ENCODE measurements at places on chromosomes 6 and 20. TPM values are rescaled to one million over a fixed set of nuclear protein-coding genes. Genes with fewer than 3 reads are reported as not detected.

The TMC2 gene
- not detected for total RNA-seq

The PGC gene
- 48.8 TPM for total RNA-seq

The TPMT gene
- 4.6 TPM for total RNA-seq

The TTK gene
- total RNA-seq, result not detected

DNA sequence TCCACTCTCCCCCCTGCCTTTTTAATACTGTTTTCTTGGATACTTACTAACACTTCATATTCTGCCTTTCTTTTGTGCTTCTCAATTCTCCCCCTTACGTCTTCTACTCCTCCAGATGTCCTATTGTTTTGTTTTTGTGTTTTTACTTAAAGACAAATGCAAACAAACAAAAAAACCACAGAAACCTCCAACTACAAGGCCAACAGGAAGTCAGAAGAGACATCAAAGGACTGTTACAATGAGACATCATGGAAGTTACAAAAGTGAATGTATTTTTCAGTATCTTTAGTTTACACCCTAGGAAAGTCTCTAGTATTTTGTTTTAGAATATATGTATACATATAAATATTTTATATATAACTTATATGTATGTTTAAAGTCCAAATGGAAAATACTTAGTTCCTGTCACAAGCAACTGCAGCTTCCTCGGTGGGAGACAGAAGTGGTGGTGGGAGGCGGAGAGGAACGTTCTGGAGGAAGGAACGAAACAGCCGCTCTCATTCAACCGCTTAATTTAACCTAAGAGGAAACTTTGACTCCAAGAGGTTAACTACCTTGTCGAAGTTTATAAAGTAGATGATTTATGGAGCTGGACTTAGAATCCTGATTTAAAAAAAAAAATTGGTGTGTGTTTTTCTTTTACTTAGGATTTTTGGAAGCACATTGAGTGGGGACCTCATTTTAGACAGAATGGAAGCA is 168.9 kb upstream of the PDE10A start:
- H3K27me3 ChIP-seq, result no peaks in the 10 kb centered on the region
- no peak overlapping the region for H3K27ac ChIP-seq
- DNase-seq, result no peak
- H3K4me3 ChIP-seq, result no peak overlapping the region
- peaks cover 28% of the 10 kb centered on the region for H3K4me1 ChIP-seq

DNA sequence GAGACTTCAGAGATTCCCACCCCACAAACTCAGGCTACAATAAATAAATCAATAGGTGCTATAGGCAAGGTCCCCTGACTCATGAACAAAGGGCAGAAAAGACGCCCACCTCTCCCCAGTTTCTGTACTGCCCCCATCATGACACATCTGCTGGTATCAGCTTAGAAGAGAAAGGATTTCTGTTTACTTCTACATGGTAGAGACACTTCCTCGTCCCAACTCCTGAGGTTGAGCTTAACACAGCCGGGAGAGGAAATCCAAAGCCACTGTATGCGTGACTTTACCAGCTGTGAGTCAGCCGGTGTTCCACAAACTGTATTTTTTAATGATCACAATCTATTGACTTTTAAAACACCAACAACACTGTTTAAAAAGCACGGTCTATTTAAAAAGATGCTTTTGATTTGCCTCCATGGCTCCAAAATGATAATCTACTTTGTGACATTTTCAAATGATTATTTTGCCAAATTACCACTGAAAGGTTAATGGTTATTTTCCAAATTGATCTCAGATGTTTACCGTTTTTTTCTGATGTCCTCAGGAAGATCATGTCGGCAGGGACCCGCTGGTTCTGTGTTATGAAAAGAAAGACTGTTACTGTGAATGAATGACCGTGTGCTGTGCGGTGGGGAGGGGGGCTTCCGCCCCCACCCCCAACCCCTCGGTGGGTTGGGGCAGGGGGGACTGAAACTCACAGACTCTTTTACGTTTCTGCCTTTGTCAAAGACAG is 72.5 kb downstream of the ATP9A start:
- H3K4me3 ChIP-seq, result no peak overlapping the region
- H3K27me3 ChIP-seq, result no peaks in the 10 kb centered on the region
- peaks cover 16% of the 10 kb centered on the region for H3K4me1 ChIP-seq
- H3K27ac ChIP-seq, result no peak overlapping the region

GRCh38 chr20:58623579-58624473 is 27.3 kb upstream of the STX16 start:
- H3K27ac ChIP-seq, result no peak overlapping the region
- peak; percentile 26 for DNase-seq
- no peak overlapping the region for H3K4me3 ChIP-seq
- H3K27me3 ChIP-seq, result no peaks in the 10 kb centered on the region
- no peaks in the 10 kb centered on the region for H3K4me1 ChIP-seq

GRCh38 chr6:13429406-13429753 is 58.0 kb downstream of the GFOD1 start:
- H3K36me3 ChIP-seq, result no peaks in the 10 kb centered on the region
- no peak overlapping the region for H3K4me3 ChIP-seq
- H3K27me3 ChIP-seq, result no peaks in the 10 kb centered on the region
- no peak overlapping the region for H3K27ac ChIP-seq

- no peaks in the 10 kb centered on the region for H3K36me3 ChIP-seq
- peaks cover 9% of the 10 kb centered on the region for H3K4me1 ChIP-seq
- H3K4me3 ChIP-seq, result no peak overlapping the region
- DNase-seq, result no peak
- H3K27ac ChIP-seq, result no peak overlapping the region
Observed at GRCh38 chr20:17109307-17109706, 117.5 kb upstream of the PCSK2 start.

DNA sequence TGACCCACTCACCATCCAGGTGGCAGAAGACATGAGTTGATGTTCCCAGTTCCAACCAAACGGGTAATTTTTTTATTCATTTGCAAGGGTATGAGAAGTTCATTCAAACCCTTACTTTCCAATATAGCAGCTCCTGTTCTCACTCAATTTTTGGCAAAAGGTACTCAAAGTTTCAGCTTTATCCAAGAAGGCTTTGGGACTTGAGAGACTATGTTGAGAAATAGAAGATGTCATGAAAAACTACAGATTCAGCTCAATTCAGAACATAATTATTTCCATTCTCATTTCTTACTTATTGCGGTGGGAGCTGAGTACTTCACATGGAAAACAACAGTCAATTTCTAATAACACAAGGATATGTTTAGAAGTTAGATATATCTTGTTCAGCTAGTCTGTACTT is 162.3 kb downstream of the FNDC1 start:
- H3K4me1 ChIP-seq, result no peaks in the 10 kb centered on the region
- no peaks in the 10 kb centered on the region for H3K27me3 ChIP-seq
- no peak overlapping the region for H3K27ac ChIP-seq
- no peak for DNase-seq
- H3K36me3 ChIP-seq, result no peaks in the 10 kb centered on the region

- H3K4me1 ChIP-seq, result no peaks in the 10 kb centered on the region
- no peak overlapping the region for H3K27ac ChIP-seq
- no peak for DNase-seq
- H3K36me3 ChIP-seq, result no peaks in the 10 kb centered on the region
- no peaks in the 10 kb centered on the region for H3K27me3 ChIP-seq
Observed at GRCh38 chr20:16313917-16314316, 259.3 kb downstream of the KIF16B start.

GRCh38 chr6:42276034-42276890 is 58.6 kb upstream of the MRPS10 start:
- H3K27ac ChIP-seq, result no peak overlapping the region
- DNase-seq, result peak; percentile 27
- H3K4me1 ChIP-seq, result no peaks in the 10 kb centered on the region
- no peaks in the 10 kb centered on the region for H3K27me3 ChIP-seq

GRCh38 chr6:150026976-150027805 is 1.9 kb upstream of the RAET1L start:
- H3K27ac ChIP-seq, result no peak overlapping the region
- no peaks in the 10 kb centered on the region for H3K36me3 ChIP-seq
- DNase-seq, result no peak
- H3K4me3 ChIP-seq, result no peak overlapping the region
- H3K27me3 ChIP-seq, result no peaks in the 10 kb centered on the region

DNA sequence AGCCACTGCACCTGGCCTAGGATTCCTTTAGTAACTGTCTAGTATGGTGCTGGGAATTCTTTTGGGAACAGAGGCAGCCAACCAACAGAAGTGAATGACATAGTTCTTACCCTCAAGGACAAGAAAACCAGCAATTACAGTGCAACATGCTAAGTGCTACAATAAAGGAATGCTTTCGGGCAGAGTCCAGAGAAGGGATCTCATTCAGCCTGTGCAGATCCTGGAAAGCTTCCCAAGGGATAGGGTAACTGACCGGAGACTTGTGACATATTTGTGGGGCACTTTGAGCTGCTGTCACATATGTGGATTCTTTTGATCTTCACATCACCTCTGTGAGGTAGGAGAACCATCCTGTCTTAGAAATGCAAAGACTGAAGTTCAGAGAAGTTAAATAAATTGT is 46.8 kb downstream of the C6orf15 start:
- DNase-seq, result no peak
- no peak overlapping the region for H3K27ac ChIP-seq
- H3K36me3 ChIP-seq, result no peaks in the 10 kb centered on the region
- H3K4me3 ChIP-seq, result no peak overlapping the region

DNA sequence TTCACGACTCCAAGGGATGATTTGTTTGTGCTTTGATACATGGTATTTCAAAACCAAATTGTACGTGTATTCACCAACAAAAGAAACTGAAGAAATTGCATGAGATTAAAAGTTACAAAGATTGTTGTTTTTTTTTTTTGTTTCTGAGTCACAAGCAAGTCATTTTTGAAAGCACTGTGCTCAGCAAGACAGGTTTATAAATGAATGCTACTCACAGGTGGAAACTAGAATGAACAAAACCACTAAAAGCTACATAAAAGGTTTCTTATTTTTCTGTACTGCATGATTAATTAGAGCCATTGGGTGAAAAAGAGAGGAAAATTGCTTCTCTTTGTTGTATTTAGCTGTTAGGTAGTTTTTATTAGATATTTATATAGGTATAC is 90.2 kb upstream of the RIPOR2 start:
- no peak overlapping the region for H3K4me3 ChIP-seq
- no peak overlapping the region for H3K27ac ChIP-seq
- H3K4me1 ChIP-seq, result no peaks in the 10 kb centered on the region

DNA sequence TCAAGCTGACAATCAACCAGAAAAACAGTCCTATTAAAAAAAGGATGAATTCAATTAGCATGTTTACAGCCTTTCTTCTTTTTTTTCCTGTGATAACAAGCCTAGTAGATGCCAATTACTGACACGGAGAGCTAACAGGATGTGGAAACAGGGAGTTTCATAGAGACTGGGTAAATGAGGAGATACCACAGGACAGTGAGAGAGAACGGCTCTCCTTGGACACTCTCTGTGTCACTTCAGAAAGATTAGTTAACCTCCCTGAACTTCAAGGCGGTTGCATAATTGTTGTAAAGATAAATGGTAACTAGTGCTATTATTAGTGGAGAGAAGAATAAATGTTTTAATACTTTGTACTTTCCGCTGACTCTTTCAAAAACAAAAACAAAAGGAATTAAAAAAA is 14.8 kb downstream of the SLC17A5 start:
- H3K27me3 ChIP-seq, result no peaks in the 10 kb centered on the region
- no peaks in the 10 kb centered on the region for H3K36me3 ChIP-seq
- no peak overlapping the region for H3K27ac ChIP-seq
- peaks cover 3% of the 10 kb centered on the region for H3K4me1 ChIP-seq

- no peaks in the 10 kb centered on the region for H3K36me3 ChIP-seq
- H3K4me1 ChIP-seq, result no peaks in the 10 kb centered on the region
- DNase-seq, result no peak
Observed at GRCh38 chr6:93017626-93018025, 401.7 kb downstream of the EPHA7 start.

Measured in body of pancreas (tissue), 4 donors.